ENCODE measurements at places on chromosomes 4 and X. TPM values are rescaled to one million over a fixed set of nuclear protein-coding genes. Genes with fewer than 3 reads are reported as not detected.

Gene AVPR2
- not detected for total RNA-seq

Gene SHROOM2
- 0.17 TPM for total RNA-seq

Gene GABRG1
- total RNA-seq, result 0.92 TPM

Gene ARMCX1
- total RNA-seq, result 0.05 TPM

Gene CT45A5
- not detected for total RNA-seq

Gene PCDH10
- total RNA-seq, result not detected

Gene STAP1
- total RNA-seq, result not detected

Data from NCI-H460 (cell line).